Activated naive CD4-positive, alpha-beta T cell treated with anti-CD3 and anti-CD28 coated beads for 36 hours (primary cell): ENCODE measurements at places on chromosomes 12 and 14. TPM values are rescaled to one million over a fixed set of nuclear protein-coding genes. Genes with fewer than 3 reads are reported as not detected.

Gene BATF
- total RNA-seq = 179 TPM

Gene FANCM
- 16.3 TPM for total RNA-seq

Gene OR4K2
- total RNA-seq = not detected

- H3K27ac ChIP-seq = no peak overlapping the region
- DNase-seq = no peak
- no peak overlapping the region for H3K4me3 ChIP-seq
- no peaks in the 10 kb centered on the region for H3K27me3 ChIP-seq
- H3K4me1 ChIP-seq = no peaks in the 10 kb centered on the region
- H3K36me3 ChIP-seq = peaks cover 43% of the 10 kb centered on the region
Measured at GRCh38 chr12:89610366-89610765, 84.5 kb upstream of the POC1B start.
